Esophagus squamous epithelium (tissue), 5 donors: ENCODE measurements at places on chromosomes 7 and 10. TPM values are rescaled to one million over a fixed set of nuclear protein-coding genes. Genes with fewer than 3 reads are reported as not detected.

Gene NET1
- total RNA-seq: 99.2 TPM

Gene ADRA2A
- total RNA-seq: 0.38 TPM

Gene GPC2
- total RNA-seq: 1.4 TPM

Gene RTKN2
- 9.3 TPM for total RNA-seq

Gene NUTM2E
- total RNA-seq: not detected

Gene CFTR
- 0.99 TPM for total RNA-seq

Gene UNCX
- total RNA-seq: not detected

Gene FBXW4
- 26.4 TPM for total RNA-seq

Gene CNTNAP2
- 1.1 TPM for total RNA-seq

Gene ZNF777
- total RNA-seq: 4.6 TPM

Gene SLC13A1
- not detected for total RNA-seq

Gene FKBP9
- 73.6 TPM for total RNA-seq

Gene COL1A2
- 38.1 TPM for total RNA-seq

Gene SLC26A5
- not detected for total RNA-seq

Gene PPP1R17
- not detected for total RNA-seq

Gene FOXI2
- 0.48 TPM for total RNA-seq
